Activated CD4-positive, alpha-beta T cell treated with anti-CD3 and anti-CD28 coated beads for 24 hours (primary cell): ENCODE measurements at places on chromosomes 2 and 18.

GRCh38 chr2:227183657-227184367 lies 19.4 kb downstream of the COL4A3 start:
- no peak for DNase-seq

- DNase-seq = no peak
Measured at GRCh38 chr2:50358586-50358985, 673.3 kb downstream of the NRXN1 start.

DNA sequence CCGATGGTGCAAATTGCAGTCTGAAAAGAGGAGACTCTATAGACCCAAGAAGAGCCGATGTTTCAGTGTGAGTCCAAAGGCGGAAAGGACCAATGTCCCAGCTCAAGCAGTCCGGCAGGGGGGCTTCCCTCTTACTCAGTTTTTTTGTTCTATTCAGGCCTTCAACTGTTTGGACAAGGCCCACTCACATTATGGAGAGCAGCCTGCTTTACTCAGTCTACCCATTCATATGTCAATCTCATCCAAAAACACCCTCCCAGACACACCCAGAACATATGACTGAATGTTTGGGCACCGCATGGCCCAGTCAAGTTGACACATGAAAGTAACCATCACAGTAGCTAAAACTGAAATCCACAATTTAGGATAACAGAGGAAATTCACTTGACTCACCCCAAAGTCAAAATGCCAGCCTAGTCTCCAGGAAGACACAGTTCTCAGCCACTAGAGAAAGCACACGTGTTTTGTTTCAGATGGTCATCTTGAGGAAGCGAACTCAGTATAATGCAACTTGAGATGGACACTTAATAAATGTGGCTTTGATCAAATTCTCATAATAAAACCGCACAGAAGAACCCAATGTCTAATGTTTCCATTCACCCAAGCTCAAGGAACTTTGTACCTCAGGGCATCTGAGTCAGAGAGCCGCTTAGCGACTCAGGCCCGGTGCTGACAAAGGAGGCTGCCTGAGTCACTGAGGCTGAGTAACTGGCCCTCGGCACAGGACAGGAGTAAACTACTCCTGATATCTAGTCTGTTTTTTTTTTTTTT lies 2.4 kb downstream of the FHL2 start:
- DNase-seq = peak; percentile 16

DNA sequence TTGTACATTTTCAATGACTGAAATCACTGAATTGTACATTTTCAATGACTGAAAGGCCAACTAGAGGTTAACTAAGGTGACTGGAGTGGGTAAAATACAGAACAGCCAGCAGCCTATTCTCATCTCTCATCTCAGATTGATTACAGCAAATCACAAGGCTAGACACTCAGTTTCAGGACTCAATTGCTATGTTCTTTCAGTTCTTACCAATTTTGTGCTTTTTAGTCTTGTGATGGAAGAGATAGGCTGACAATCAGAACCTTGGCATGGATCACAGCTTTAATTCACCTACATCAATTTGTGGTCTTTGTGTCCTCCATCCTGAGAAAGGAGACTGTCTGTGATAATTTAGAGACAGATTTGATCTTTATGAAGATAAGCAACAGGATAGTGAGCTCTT lies 124.7 kb downstream of the GULP1 start:
- no peak for DNase-seq

DNA sequence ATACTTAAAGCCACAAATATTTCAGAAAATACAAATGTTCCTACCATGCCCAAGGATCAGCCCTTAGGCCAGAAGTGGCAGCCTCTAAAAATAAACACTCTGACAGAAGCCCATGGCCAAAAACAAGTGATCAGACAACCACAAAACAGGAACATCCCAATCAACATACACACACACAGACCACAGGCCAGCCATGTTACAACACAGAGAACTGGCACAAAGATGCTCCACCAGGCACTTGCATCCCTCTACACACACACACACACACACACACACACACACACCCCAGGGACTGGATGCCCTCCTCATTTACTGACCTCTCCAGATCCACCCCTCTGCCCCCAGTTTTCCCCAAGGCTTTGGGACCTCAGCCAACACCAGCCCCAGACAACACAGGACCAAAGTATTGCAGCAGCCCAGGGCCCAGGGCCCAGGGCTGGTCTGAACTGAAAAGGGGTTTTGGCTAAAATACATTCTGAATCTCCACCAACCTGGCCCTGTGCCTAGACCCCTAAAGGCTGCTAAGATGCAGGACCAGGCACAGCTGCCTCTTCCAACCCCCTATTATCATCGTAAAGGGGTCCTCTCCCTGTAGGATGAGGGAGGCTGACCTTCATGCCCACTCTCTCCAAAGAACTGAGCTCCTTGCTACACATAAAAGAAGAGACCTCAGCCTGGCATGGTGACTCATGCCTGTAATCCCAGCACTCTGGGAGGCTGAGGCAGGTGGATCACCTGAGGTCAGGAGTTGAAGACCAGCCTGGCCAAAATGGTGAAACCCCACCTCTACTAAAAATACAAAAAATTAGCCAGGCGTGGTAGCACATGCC lies 151.4 kb downstream of the TNS1 start:
- DNase-seq = no peak

DNA sequence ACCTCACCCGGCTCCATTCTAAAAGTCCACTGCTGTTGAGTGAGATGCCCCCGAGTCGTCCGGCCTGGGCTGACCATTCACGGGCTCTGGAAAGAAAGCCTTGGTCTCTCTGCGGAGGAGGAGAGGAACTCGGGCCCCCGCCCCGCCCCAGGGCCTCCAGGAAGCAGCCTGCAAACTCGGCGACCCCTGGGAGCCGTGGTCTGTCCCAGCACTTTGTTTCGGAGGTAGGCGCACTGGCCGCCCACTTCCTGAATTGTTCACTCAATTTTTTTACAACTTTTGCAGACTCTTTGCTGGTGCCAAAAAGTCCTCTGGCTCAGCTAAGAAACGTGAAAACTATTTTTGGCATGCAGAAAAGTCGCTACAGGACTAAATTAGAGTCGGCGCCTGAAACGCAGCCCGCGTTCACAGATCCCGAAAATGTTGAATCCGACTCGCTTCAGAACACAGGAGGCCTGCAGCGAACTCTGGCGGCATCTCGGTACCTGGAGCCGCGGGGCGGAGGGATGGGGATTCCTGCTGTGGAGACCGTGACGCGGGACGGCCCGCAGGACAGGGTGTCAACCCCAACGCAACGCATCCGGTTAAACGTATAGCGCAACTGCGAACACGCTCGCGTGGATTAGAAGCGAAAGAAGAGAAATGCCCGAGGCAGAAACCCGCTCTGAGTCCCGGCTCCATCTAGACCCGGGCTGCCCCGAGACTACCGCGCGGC lies 1.5 kb downstream of the PXDN start:
- DNase-seq = no peak

DNA sequence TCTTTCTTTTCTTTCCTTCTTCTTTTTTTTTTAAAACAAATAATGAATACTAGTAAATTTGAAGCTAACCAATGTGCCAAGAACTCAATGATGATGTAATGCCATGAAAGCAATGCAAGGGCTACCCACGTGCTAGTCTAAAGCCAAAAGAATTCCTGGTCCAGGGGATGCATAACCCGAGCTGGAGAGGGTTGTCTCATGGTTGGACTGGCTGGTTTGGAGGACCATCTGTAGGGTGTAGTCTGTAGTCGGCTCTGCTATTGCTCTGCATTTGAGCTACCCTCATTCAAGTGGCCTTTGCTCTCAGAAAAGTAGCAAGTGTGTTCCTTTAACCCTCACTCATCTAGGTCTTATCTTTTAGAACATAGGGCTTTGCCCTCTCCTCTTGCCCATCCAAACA lies 469.6 kb upstream of the CELF4 start:
- DNase-seq = no peak

DNA sequence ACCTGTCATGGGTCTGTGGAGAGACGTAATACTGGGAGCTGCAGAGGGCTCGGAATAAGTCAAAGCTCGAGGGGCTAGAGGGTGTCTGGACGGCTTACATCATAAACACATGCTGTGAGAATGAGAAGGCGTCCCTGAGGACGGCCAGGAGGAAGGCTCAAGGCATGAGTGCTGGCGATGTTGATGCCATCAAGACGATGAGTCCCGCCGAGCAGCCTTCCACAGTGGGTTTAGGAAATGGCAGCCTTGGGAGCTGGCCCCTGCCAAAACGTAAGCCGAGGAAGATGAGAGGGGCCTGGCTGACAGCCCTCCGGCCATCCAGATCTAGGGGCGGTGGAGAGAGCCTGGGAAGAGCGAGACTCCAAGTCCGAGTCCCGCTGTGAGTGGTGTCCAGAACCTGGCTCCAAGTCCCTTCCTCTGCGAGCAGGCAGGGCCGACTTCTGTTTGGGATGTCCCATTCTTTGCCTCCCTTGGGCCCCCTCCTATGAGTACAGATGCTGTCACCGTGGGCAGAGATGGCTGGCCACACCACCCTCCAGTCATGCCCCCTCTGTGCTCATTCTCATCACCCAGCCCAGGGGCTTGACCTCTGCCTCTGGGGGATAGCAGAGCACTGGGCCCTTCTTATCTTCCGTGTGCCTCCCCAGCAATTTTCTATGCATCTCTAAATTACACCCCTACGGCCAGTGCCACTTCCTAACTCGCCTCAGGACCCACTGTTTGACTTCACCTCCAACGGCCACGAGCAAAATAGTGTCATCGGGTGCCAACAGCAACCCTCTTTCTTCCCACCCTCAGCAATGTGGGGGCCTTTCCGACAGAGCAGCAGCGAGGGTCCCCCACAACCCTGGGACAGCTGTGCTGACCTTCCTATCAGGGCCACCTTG lies 175.7 kb downstream of the FAM210A start:
- DNase-seq = no peak

DNA sequence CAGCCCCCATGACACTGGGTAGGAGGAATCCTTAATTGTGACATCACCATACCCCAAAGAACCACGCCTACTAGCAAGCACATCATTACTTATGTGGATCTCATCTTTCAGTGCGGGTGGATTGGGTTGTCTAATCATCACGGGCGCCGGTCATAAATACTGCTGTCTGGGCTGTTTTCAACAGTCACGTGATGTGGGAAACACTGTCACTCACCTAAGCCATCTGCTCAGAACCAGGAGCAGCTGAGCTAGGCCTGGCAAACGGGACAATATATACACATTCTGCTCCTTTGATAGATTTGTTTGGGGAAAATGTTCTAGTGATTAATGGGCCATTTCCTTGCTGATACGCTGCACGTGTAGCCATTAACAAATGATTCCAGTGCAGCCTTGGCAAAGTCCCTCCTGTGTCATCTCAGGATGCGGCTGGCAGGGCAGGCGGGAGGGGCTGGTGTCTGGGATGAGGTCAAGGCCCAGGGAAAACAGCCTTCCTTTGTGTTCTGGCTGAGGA lies 145.9 kb upstream of the COPS8 start:
- no peak for DNase-seq

DNA sequence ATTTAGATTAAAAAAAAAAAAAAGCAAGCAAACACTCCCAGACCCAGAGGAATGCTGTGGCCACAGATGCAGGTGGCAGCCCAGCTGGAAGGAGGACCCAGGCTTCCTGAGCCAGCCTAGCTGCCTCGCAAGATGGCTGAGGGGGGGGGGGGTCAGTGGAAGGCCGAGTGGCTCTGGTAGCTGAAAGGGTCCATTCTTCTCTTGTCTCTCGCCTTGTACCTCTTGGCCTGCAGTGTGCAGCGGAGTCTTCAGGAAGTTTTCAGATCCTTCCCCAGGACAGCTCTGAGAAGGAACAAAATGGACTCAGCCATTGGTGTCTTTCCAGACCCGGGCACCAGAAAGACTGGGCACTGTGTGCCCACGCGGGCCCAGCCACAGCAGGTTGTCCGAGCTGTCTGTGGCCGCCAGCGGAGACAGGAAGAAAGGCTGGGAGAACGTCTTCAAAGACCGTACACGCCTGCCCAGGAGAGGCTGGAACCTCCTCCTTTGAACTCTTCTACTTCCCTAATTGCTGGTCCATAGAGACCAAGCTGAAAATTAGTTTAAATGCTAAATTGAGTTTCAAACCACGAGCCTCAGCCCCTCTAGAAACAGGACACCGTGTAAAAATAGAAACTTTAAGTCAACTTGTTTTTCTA lies 21.3 kb downstream of the APCDD1 start:
- DNase-seq = no peak

- DNase-seq = no peak
Measured at GRCh38 chr2:152402780-152403759, 68.1 kb downstream of the FMNL2 start.

- DNase-seq = no peak
Measured at GRCh38 chr2:171317492-171318125, 116.2 kb downstream of the METTL8 start.

DNA sequence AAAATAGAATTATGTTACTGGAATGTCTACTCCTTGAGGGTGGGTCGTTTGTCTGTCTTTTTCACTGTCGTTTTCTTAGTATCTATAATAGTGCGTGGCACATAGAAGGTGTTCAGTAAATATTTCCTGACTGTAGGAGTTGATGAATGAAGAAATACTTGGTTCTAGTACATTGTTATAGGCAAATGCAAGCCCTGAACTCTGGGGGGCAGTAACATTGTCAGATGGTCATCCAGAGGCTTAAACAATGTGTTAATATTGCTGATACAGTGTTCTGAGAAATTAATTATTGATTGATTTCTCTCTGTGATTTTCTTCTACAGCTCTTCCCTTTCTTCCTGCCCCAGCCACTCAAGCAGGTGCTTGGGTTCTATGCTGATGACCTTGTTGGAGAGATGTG lies 24.4 kb upstream of the THOC1 start:
- no peak for DNase-seq

- DNase-seq = no peak
Measured at GRCh38 chr2:207734264-207734635, 22.8 kb downstream of the CCNYL1 start.

GRCh38 chr2:111046670-111047069 lies 74.0 kb upstream of the BCL2L11 start:
- no peak for DNase-seq

GRCh38 chr2:74357627-74358026 lies 14.4 kb upstream of the SLC4A5 start:
- no peak for DNase-seq

GRCh38 chr18:63970809-63971205 lies 926 bp downstream of the SERPINB8 start:
- DNase-seq = no peak

- peak; percentile 54 for DNase-seq
Measured at GRCh38 chr2:218567797-218568189, 358 bp downstream of the USP37 start.

- DNase-seq = no peak
Measured at GRCh38 chr18:67957684-67958083, 441.2 kb upstream of the DSEL start.

- DNase-seq = no peak
Measured at GRCh38 chr2:158501301-158501700, 44.5 kb downstream of the PKP4 start.

GRCh38 chr2:68911246-68911645 lies 40.0 kb upstream of the BMP10 start:
- DNase-seq = no peak

GRCh38 chr2:8370258-8370802 lies 311.5 kb upstream of the ID2 start:
- no peak for DNase-seq

GRCh38 chr18:21369146-21369545 lies 127.1 kb downstream of the GREB1L start:
- DNase-seq = no peak

GRCh38 chr2:201580486-201580885 lies 62.8 kb downstream of the TMEM237 start:
- no peak for DNase-seq

- no peak for DNase-seq
Measured at GRCh38 chr18:74775239-74775638, 177.6 kb downstream of the ZNF407 start.

- DNase-seq = no peak
Measured at GRCh38 chr2:187547353-187547979, 6.8 kb downstream of the TFPI start.

- no peak for DNase-seq
Measured at GRCh38 chr2:207830778-207831438, 61.2 kb upstream of the FZD5 start.

- DNase-seq = no peak
Measured at GRCh38 chr18:6059551-6059950, 164.2 kb upstream of the TMEM200C start.
